ENCODE measurements at places on chromosomes 12 and 14.

DNA sequence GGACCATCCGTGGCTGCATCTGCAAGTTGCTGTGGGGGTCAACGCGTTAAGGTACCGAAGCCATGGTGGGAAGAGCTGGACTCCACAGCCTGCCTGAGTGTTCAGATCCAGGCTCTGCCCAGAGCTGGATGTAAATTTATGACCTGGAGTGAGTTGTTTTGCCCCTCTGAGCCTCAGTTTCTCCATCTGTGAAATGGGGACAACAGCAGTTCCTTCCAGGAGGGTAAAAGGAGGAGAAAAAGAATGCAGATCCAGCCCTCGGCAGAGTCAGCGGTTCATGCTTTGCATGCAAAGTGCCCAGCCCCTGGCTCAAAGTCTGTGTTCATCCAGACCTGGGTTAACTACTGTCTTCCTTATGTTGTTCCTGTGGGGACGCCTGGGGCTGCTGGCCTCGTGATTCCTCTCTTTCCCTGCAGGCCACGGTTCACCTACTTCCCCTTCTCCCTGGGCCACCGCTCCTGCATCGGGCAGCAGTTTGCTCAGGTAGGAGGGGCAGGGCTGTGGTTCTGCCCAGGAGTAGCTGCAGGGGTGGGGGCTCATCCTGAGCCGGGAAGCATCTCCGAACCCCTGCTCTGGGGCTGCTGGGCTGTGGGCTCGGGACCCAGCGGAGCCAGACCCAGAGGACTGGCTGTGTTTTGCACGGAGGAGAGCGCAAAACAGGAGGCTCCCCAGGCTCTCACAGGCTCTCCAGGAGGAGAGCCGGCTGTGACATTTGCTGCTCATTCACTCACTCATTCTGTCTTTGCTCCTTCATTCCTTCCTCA is 41.9 kb downstream of the CYP46A1 start:
- no peak for DNase-seq

- no peak for DNase-seq
These were observed 918.0 kb downstream of the AACS start for GRCh38 chr12:125983094-125983783.

DNA sequence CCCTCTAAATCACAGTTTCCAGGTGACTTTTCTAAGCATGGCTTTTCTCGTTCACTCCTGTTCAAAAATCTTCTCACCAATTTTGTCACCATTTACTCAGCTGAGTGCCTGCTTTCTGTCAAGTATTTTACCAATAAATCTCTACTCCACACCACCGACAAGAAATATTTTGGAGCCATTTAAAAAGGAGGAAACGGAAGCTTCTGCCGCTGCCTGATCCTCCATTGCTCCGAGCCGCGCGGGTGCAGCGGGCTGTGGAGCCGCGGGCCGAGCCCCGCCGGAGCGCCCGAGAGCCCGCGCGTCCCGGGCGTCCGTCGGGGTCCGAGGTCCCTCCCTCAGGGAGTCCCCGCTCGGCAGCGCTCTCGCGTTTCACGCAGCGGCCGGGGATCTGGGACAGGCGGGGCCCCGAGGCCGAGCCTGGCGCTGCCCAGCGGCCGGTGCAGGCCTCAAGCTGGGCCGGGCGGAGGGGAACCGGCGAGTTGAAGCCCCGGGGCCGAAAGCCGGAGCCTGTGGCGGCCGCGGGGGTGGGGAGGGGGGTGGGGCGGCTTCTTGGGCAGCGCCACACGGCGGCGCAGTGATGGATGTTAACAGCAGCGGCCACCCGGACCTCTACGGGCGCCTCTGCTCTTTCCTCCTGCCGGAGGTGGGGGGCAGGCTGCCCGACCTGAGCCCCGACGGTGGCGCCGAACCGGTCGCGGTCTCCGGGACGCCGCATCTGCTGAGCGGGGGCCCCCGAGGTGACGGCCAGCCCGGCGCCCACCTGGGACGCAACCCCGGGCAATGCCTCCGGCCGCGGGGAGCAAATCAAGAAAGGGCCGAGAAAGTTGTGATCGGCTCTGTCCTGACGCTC is 1.1 kb upstream of the HEBP1 start:
- peak; percentile 48 for DNase-seq

- peak; percentile 29 for DNase-seq
These were observed 128.2 kb downstream of the TMEM30B start for GRCh38 chr14:61152851-61153364.

DNA sequence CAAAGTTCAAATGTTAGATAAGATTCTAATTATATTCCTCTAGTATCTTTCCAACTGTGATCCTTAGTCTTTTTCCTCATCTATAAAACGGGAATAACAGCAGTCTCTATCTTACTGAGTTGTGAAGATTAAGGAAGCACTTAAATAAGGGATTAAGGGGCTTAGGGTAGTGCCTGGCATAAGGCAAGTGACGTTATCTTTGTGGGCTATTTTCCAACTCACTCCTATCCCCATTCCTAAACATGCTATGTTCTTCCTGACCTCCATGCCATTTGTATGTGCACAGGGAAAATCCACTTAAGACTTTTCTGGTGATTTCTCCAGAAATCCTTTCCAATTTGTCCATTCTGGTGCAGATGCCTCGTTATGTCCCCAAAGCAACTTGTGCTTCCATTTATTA is 33.3 kb downstream of the SUPT16H start:
- DNase-seq = no peak

DNA sequence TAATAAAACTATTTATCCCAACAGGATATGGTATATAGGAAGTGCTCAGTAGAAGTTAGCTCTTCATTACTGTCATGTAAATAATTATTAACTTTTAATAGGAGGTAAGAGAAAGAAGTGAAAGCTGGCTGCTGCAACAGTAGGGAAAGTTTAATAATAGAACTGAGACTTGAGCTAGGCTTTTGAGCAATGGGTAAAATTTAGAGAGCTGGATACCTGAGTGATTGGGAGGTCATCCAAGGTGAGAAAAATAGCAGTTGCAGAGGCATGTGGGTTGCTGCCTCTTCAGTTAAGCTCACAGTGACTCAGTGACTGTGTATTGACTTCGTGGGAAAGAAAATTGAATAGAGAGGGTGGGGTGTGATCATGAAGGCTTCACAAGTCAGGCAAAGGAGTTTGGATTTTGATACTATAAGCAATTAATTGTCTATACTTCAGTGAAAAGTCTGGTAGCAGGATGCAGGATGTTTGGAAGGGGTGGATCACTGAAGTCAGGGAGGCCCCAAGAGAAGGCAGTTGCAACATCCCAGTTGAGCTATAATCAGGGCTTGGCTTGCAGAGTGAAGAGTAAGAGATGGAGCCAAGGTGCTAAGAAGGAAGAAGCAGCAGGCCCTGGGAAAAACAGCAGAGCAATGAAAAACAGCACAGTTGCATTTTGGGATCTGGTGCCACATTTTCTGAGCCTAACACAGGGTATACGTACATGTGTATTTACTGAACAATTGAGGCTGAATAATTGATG is 172.0 kb upstream of the FRMD6 start:
- DNase-seq = peak; percentile 85

Data from AG10803 (cell line).